ENCODE measurements at places on chromosomes 7 and 10. TPM values are rescaled to one million over a fixed set of nuclear protein-coding genes. Genes with fewer than 3 reads are reported as not detected.

Gene H2BK1
- total RNA-seq, result not detected

Gene HMX2
- not detected for total RNA-seq

Gene NME8
- total RNA-seq, result not detected

Gene DNAJC30
- total RNA-seq, result 1.4 TPM

Gene WIPF3
- total RNA-seq, result not detected

Gene PRSS37
- total RNA-seq, result not detected

Gene MYOF
- total RNA-seq, result 317 TPM

Gene TLX1
- total RNA-seq, result not detected

Gene PLAU
- total RNA-seq, result 6.7 TPM

Gene WDFY4
- not detected for total RNA-seq

Gene VWA2
- total RNA-seq, result not detected

Gene SFXN2
- total RNA-seq, result 7.3 TPM

Gene ADGRA1
- 0.43 TPM for total RNA-seq

Gene CFAP69
- 2.1 TPM for total RNA-seq

Gene HYCC1
- total RNA-seq, result 70.2 TPM

Gene WAPL
- 53.0 TPM for total RNA-seq

Gene INA
- total RNA-seq, result not detected

Gene GSDME
- 39.0 TPM for total RNA-seq

Gene CRPPA
- total RNA-seq, result 0.26 TPM

Gene SH3PXD2A
- total RNA-seq, result 2.0 TPM

Gene NEUROD6
- not detected for total RNA-seq

Gene AKR1C1
- 28.1 TPM for total RNA-seq

Gene TMEM236
- total RNA-seq, result 0.05 TPM

Gene NYAP1
- total RNA-seq, result not detected

Gene NFKB2
- 63.0 TPM for total RNA-seq

Gene APBB1IP
- not detected for total RNA-seq

Gene AKR1C3
- total RNA-seq, result 120 TPM

Gene TMEM254
- total RNA-seq, result 12.1 TPM

Gene PSD
- not detected for total RNA-seq

Gene MMD2
- total RNA-seq, result not detected

Gene BTBD16
- not detected for total RNA-seq

Gene RSPH10B
- total RNA-seq, result not detected

Gene EXOSC1
- 116 TPM for total RNA-seq

Gene OGDH
- 84.1 TPM for total RNA-seq

Gene CTNNA3
- total RNA-seq, result not detected

Gene SUN3
- 7.9 TPM for total RNA-seq

Gene CRTAC1
- not detected for total RNA-seq

Gene NUTM2A
- 0.26 TPM for total RNA-seq

Gene TRIM50
- not detected for total RNA-seq

Gene CFAP43
- total RNA-seq, result 0.07 TPM

Gene AKR1E2
- not detected for total RNA-seq

Gene GPR15LG
- not detected for total RNA-seq

All from A172 (cell line).